Esophagus muscularis mucosa (tissue), 4 donors: ENCODE measurements at places on chromosomes 12 and 14. TPM values are rescaled to one million over a fixed set of nuclear protein-coding genes. Genes with fewer than 3 reads are reported as not detected.
A peak's percentile ranks its signal among the peaks of the same experiment; 100 is the strongest.

- H3K27me3 ChIP-seq: no peaks in the 10 kb centered on the region
- no peak overlapping the region for H3K4me3 ChIP-seq
- DNase-seq: no peak
- no peaks in the 10 kb centered on the region for H3K36me3 ChIP-seq
Observed at GRCh38 chr14:26636561-26636960, 38.7 kb upstream of the NOVA1 start.

GRCh38 chr14:93511001-93511400 lies 80.3 kb downstream of the UNC79 start:
- no peak for DNase-seq
- no peak overlapping the region for H3K4me3 ChIP-seq
- H3K27ac ChIP-seq: no peak overlapping the region
- H3K27me3 ChIP-seq: no peaks in the 10 kb centered on the region
- no peaks in the 10 kb centered on the region for H3K36me3 ChIP-seq

Gene CFAP251
- 0.83 TPM for total RNA-seq

Gene C12orf50
- total RNA-seq: not detected

GRCh38 chr14:22432348-22432976 lies 156.6 kb downstream of the DAD1 start:
- no peaks in the 10 kb centered on the region for H3K36me3 ChIP-seq
- no peak overlapping the region for H3K4me3 ChIP-seq
- H3K4me1 ChIP-seq: peaks cover 27% of the 10 kb centered on the region
- H3K27ac ChIP-seq: no peak overlapping the region

- no peaks in the 10 kb centered on the region for H3K36me3 ChIP-seq
- H3K27me3 ChIP-seq: no peaks in the 10 kb centered on the region
- H3K4me1 ChIP-seq: no peaks in the 10 kb centered on the region
- H3K27ac ChIP-seq: no peak overlapping the region
- DNase-seq: no peak
- H3K4me3 ChIP-seq: no peak overlapping the region
Observed at GRCh38 chr12:119819322-119819721, 57.8 kb downstream of the CIT start.

- H3K4me1 ChIP-seq: no peaks in the 10 kb centered on the region
- DNase-seq: no peak
- H3K27ac ChIP-seq: no peak overlapping the region
Observed at GRCh38 chr12:71942703-71943102, 4.1 kb downstream of the TPH2 start.

- H3K27ac ChIP-seq: no peak overlapping the region
- peak overlapping the region; percentile 81 for H3K4me3 ChIP-seq
- H3K4me1 ChIP-seq: peaks cover 18% of the 10 kb centered on the region
- DNase-seq: no peak
Observed at GRCh38 chr12:114679942-114680341, 4.0 kb downstream of the TBX3 start.

DNA sequence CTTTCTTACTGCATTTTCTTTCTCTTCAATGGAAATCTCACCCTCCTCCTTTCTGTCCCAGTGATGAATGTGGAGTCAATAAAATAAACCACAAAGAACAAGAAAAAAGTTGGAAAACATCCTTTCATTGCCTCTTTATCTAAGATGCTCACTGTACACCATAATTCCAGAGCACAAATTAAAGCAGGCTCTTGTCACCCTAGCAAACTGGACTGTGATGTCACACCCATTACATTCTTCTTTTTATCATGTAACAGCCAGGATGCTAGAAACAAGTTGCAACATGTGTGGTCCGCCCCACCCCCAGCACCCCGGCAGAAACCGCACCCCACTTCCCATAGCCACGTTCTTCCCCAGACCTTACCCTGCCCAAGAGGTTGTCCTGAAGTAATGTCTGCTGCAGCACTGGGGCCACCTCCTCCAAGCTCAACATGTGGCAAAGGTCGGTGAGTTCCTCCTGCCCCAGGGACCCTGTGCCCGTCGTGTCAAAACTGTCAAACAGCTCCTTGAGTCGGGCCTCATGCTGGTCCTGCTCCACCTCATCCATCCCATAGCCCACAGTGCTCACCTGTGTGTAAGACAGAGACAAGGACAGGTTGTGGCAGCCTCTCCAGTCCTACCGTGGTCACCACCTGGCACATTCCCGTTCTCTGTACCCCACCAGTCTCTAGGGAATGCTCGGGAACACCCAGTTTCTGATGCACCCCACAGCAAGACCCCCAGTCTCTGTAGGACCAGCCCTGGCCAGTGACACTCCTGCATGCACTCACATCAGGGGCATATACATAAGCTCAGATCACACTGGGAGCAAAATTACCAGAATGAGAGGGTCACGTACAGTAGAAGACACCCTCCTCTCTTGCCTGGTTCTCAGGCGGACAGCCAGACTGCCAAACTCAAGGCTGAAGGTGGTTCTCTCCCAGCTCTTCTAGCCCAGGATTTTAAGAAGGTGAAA lies 9.2 kb downstream of the NIN start:
- H3K4me3 ChIP-seq: no peak overlapping the region
- H3K4me1 ChIP-seq: peaks cover 39% of the 10 kb centered on the region
- peak; percentile 88 for DNase-seq
- no peak overlapping the region for H3K27ac ChIP-seq
- no peaks in the 10 kb centered on the region for H3K36me3 ChIP-seq
